ENCODE measurements at places on chromosomes 7 and 10.

GRCh38 chr7:129676017-129676897, 64.7 kb downstream of the NRF1 start:
- DNase-seq = no peak

DNA sequence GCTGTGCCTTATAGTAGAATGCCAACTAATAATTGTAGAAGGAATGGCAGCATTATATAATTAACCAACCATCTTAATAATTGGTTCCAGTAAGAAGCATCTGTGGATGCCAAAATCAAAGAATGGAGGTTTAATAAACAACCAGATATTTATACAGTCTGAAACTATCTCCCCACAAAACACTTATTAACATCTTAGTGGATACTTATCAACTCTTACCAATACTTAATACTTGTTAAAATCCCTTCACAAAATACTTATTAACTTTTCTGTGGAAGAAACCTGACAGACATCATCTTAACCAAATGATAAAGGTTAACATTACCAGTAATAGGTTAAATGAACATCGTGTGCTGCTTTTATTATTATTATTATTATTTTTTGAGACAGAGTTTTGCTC, 29.1 kb upstream of the FAM107B start:
- DNase-seq = no peak

GRCh38 chr10:36451391-36451970, 673.9 kb upstream of the ANKRD30A start:
- no peak for DNase-seq

DNA sequence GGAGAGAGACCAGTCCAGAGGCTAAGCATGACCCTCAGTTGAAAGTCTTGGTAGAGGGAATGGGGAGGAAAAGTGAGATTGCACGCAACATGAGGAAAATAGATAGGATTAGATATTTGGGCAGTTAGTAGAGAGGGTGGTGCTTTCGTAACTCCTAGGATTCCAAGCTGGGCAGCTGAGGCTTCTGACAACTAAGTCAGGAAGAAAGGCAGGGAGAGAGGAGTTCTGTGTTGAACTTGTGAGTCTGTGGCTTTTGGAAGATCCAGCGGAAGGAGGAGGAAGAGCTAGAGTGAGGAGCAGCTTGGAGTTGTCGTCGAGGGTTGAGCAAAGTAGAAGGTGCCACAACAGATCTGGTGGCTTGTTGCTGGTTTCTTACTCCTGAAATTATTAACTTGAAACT, 21.8 kb downstream of the CUL1 start:
- DNase-seq = no peak

- no peak for DNase-seq
These were observed 113.0 kb upstream of the PCDH15 start for GRCh38 chr10:54914049-54914448.

DNA sequence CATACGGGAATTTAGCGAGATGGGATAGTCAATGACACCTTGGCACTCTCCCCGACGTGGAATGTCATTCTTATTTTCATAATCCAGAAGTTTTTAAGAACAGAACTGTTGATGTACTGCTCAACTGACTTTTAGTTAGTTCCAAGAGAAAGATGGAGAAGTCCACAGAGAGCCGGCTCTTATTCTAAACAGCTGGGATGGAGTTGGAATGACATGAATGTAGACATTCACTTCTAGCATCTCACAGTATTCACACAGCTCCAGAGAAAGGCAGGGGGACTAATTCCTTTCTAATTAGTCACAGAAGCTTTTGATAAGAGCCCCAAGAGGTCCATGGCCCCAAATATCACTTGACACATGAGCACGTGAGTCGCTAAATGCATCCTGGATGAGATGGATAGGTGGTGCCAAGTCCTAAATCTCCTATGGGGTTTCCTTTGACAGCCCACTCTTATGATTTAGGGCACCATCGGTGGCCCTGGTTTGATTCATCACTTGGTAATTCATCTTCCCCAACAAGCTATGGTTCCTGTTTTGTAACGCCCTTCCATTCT, 420.3 kb upstream of the AUTS2 start:
- no peak for DNase-seq

- DNase-seq = no peak
These were observed 339.9 kb downstream of the CXCL12 start for GRCh38 chr10:44045020-44045419.

DNA sequence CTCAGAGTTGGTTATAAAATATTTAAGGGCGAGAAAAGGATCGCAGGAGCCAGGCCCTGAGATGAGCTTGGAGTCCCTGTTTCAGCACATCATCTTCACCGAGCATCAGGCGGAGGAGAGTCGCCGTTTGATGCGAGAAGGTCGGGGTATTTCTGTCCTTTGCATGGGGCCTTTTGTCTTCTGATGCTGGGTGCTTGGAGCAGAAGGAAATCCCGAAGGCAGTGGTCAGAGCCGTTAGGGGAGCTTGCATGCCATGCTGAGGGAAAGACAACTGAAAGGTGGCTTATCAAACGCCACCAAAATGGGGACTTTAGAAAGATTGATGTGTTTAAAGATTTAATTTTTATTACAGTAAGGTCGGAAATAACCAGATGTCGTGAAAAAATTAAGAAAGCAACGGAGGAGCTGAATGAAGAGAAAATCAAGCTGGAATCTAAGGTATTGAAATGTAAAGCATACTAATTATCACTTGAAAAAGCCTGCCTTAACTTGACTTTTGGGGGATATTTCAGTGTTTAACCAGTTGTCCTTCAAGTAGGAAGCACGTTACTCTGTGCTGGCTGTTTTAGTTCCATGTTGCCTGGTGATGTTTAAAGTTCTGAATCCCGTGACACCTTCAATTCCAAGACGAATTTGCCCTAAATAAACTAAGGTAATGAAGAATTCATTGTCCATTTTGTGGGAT, 845 bp downstream of the CCDC172 start:
- no peak for DNase-seq

DNA sequence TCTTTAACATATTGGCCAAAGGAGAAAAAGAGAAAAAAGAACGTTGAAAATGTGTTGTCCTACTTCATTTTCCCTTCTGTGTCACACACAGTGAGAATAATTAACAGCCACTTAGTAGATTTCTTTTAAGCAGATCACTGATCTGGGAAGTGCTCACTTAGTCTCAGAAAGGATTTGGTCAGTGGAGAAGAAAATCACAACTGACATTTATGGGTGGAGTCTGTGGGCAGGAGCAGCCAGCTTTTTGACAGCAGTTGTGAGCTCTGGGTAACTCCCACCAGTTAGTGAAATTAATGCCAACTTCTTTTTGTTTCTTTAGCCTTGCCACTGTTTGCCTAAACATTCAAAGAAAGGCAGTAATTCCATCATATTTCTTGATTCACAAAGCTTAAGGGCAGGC, 49.7 kb downstream of the CDK14 start:
- no peak for DNase-seq

- DNase-seq = no peak
These were observed 46.1 kb downstream of the PTPRN2 start for GRCh38 chr7:158541346-158542010.

- DNase-seq = no peak
These were observed 8.7 kb upstream of the OPALIN start for GRCh38 chr10:96367470-96367869.

- DNase-seq = no peak
These were observed 108.0 kb downstream of the TCF7L2 start for GRCh38 chr10:113057948-113058522.

- DNase-seq = no peak
These were observed 152.3 kb downstream of the EGFR start for GRCh38 chr7:55171157-55171556.

DNA sequence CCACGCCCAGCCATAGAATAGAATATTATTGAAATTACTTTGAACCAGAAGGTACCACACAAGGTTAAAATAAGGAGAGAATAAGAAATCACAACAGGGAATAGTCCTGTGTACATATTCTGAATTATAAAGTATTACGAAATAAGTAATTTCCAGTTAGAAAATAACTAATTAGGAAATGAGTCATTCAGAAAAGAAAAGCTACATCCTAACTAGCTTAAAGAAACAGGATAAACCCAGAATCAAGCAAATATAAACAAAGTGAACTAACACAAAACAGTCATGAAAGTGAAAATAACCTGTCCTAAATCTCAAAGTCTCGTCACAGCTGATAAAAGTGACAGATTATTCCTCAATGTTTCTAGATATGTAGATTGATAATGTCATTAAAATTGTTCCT, 74.8 kb upstream of the NEBL start:
- no peak for DNase-seq

- no peak for DNase-seq
These were observed 85.4 kb upstream of the PRR15 start for GRCh38 chr7:29478226-29478625.

GRCh38 chr7:23598296-23598695, 1.1 kb downstream of the CCDC126 start:
- no peak for DNase-seq

DNA sequence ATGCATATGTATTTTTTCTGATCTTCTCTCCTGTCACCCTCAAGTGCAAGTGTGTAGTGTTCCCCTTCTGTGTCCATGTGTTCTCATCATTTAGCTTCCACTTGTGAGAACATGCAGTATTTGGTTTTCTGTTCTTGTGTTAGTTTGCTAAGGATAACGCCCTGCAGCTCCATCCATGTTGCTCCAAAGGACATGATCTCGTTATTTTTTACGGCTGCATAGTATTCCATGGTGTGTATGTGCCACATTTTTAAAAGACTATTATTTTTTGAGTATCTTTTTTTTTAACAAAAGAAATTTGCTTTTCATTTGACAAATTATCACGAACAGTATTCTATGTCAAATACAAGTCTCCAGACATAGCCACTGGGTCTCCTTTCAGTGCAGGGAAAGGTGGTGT, 110.1 kb upstream of the ZNF746 start:
- no peak for DNase-seq

DNA sequence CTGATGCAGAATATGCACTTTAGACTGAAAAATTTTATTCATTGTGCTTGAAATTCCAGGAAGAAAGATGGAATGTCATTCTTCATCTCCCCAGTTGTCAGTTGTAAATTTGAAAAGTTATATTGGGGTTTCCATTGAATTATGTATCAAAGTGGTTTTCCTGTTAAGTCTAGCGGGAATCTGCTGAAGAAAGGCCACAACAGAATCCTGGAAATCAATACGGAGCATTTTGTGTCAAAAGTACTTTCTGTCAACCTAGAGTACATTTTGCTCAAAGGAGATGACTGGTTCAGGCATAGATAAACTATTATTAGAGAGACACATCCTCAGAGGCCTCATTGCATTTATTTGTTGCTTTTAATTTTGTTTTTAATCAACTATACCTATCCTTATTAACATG, 538.2 kb upstream of the SEMA3D start:
- DNase-seq = no peak

GRCh38 chr7:826230-826917, 5.9 kb upstream of the SUN1 start:
- no peak for DNase-seq

DNA sequence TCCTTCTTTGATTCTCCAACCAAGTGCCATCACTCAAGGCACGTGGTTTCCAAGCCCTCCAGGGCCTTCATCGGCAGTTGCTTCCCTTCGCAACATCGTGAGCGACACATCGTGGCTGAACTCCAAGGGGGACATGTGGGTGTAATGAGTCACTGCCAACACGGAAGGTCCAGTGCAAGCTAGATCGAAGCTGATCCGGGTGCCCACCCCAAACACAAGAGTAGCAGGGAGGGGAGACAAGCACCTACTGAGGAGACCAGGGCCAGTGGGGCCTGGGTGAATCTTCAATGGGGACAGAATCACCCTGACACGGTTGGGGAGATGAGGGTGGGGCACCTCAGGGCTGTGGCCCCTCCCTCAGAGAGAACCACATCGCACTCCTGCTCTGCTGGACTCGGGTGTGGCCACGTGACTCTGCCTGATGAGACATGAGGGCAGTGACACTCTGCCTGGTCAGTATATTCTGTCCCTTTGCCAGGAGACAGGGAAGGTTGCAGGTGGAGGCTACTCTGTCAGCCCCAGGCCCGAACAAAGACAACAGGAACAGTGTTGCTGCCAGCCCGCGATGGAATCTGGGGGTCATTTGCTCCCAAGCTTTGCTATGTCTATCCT, 36.8 kb upstream of the HSPA12A start:
- no peak for DNase-seq

DNA sequence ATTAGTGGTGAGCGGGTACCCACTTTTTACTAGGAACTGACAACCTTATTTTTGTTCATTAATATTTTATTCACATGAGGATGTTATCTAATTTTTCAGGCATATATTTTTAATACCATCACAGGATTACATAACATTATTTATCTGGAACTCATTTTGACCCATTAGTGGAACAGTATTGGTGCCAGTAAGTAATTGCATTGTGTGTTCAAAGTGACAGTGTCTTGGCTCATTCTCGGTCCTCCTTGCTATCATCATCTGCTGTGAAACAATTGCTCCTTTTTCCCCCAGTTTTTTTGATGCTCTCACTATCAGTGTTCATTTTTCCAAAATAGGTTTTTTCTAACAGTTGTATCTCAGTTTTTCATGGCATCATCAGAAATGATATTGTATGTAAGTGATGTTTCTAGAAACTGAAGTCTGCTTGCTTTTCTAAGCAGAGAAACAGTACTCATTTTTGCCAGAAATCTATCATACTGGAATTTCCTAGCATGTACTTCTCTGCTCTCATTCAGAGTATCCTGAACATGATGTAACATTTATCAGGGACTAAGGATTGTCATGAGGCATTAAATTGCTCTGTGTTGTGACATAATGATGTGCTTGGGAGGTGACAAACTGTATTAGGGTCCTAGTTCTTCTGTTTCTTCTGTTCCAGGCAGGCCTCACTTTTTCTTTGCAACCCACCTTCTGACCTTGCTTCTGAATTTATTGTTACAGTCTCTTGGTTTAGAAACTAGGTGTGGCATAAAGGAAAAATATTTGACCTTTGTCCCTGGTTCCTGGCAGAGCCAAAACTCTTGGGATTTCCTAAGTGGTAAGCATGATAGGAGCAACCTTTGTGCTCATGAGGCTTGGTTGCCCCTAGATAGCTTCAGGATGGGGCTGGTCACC, 4.2 kb downstream of the NUB1 start:
- no peak for DNase-seq

DNA sequence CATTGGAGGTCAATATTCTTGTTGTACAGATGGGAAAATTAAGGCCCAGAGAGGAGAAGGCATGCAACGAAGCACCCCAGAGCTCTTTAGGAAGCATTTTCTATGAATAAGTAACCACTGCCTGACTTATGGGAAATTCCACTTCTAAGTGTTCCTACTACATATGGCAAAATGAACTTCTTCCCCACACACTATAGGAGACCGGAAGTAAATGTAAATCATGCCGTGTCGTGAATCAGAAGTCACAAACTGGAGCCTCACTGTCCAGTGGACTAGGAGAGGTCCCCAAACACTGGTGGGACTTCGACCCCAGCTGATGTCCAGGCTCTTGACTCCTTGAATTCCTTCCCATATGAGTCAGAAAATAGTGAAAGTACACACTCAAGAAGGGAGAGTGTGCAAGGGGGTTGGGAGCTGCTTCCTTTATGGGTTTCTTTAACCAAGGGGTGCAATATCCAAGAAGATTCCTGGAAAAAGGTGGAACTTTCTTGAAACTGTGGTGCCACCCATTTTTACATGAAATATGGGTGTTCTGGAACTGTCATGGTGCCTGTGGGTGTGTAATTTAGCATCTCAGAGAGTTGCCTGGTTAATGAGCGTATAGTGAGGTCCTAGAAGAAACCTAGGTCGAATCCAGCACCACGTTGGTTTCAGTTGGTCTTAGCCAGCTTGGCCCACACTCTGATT, 6.7 kb downstream of the RASSF4 start:
- DNase-seq = no peak

GRCh38 chr7:153110606-153111005, 351.1 kb downstream of the ACTR3B start:
- DNase-seq = no peak

- no peak for DNase-seq
These were observed 136.4 kb downstream of the CUBN start for GRCh38 chr10:16993186-16993585.

GRCh38 chr10:130026670-130027456, 62.8 kb upstream of the EBF3 start:
- DNase-seq = no peak

Measured in SW 1271 (cell line).